ENCODE measurements at places on chromosomes 5 and 9. TPM values are rescaled to one million over a fixed set of nuclear protein-coding genes. Genes with fewer than 3 reads are reported as not detected.

Gene CLIC3
- 39.7 TPM for total RNA-seq

Gene PTTG1
- total RNA-seq: 272 TPM

Gene C5orf34
- 22.6 TPM for total RNA-seq

Gene PCDHB6
- not detected for total RNA-seq

Gene SPRY4
- 6.9 TPM for total RNA-seq

Gene DMGDH
- 8.1 TPM for total RNA-seq

Gene NRG2
- not detected for total RNA-seq

Gene BTNL9
- not detected for total RNA-seq

Gene KCNV2
- not detected for total RNA-seq

Gene SPACA9
- 19.2 TPM for total RNA-seq

Gene SHISAL2B
- not detected for total RNA-seq

Gene BTNL3
- not detected for total RNA-seq

Gene SLC4A9
- 0.20 TPM for total RNA-seq

Gene DEPDC1B
- total RNA-seq: 25.6 TPM

Gene KCTD16
- 0.33 TPM for total RNA-seq

Gene FRMD3
- 1.4 TPM for total RNA-seq

Gene MRPS30
- total RNA-seq: 106 TPM

Gene NMUR2
- not detected for total RNA-seq

Gene PCAT7
- 3.8 TPM for total RNA-seq
